A172 (cell line): ENCODE measurements at places on chromosomes 6 and 20. TPM values are rescaled to one million over a fixed set of nuclear protein-coding genes. Genes with fewer than 3 reads are reported as not detected.
A peak's percentile ranks its signal among the peaks of the same experiment; 100 is the strongest.

GRCh38 chr6:107569473-107569872 lies 79.6 kb downstream of the SOBP start:
- no peak for DNase-seq

DNA sequence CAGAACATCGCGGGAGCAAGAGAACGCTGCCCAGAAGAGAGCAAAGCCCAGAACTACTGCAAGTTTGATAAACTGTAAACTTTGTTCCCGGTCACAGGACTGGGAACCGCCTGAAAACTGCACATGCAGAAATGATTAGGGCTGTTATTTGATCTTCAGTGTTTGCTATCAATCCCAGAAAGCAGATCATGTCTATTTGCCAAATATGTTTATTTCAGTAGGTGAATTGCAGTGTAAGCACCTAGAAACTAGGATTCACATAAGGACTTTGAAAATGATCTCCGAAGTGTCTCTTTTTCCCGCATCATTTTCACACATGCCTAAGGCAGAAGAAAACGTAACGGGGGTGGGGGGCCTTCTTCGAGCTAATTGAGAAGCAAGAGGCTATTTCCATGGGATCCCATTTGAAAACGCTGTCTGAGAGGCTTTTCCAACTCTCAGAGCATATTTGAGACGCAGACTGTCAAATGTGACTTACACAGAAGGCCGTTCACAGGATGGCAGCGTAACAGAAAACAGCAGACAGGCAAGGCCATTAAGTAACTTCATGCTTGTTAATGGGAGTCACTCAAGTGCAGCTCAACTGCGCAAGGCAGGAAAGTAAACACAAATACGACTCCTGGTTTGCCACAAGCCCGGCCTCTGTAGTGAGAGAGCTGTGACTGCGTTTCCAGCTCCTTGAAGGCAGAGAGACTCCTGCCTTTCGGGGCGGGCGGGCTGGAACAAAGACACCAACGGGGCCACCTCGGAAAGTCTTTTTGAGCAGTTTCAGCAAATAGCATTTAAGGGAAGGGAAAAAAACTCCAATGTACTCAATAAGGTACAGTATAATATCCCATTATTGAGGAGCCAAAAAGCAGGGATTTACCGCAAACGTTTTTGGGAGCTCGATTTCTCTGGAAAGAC lies 144.7 kb upstream of the ZNF217 start:
- DNase-seq: peak; percentile 92

SLC26A8 gene
- not detected in 2 replicates for total RNA-seq

DNA sequence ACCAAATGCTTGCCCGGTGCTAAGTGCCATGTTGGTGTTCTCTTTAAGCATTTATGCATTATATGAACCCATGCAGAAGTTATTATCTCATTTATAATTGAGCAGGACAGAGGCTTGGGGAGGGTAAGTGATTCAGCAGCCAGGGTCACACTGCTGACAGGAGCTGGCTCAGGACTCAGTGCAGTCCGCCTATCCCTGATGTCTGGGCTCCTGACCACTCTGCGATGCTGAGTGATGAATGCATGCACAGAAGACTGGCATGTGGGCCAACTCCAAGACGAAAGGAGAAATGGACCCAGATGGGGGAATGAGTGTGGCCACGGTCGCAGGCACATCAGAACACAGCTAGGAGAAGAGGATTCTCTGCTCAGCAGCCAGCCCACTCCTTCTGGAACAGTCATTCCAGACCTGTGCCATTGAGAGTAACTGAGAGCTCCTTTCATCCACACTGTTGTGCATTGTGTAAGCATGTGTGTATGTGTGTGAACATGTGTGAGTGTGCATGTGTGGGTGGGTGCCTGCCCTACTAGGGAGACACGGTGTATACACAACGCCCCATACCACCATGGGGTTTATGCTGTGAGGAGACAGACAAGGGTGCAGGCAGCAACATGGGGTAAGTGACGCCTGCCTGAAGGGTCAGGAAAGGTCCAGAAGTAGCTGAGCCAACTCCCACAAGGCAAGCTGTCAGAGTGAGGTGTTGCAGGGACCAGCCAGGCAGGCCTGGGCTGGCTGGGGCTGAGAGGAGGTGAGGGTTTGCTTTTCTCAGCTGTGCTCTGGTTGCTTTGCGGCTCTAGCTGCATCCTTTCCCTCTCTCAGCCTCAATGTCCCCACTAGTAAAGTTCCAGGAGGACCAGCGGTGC lies 97.8 kb upstream of the PMEPA1 start:
- no peak for DNase-seq

- DNase-seq: no peak
These were observed 56.5 kb upstream of the DACT2 start for GRCh38 chr6:168376120-168376519.

DNA sequence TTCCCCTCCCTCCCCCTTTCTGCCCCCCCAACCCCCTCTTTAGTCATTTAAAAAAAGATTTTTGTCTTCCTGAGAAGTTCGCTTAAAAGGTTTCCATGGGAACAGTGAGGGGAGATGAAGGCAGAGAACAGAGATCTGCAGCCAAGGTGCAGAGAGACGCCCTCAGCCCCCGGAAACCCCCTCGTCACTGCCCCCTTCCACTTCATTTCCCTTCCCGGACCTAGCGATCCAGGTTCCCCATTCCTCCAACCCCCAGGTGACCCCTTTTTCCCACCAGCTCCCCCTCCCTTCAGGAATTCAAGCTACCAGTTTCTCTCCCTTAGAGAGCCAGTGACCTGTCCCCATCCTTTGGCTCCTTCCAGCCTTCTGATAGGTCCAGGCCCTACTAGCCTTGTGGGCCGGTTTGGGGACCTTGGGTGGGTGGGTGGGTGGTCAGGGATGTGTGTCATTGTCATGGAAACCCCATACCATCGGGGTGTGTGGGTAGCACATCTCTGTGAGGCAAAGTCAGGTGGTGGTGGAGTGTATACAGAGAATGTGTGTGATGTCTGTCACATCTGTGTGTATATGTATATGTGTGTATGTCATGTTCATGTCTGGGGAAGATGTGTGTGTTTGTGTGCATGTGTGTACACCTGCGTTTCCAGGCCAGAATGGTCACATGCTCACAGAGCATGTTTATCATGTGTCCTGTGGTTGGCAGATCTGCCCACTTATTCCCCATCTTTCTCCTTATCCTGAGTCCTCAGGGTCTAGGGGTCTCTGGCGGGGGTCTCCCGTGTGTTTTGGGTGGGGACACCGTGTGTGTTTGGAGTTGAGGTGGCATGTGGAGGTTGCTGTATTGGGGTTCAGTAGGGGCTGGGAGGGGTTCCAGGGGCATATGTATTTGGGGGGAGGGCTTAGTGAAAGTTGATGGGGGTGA lies 7.0 kb downstream of the SYNGAP1 start:
- no peak for DNase-seq

DNA sequence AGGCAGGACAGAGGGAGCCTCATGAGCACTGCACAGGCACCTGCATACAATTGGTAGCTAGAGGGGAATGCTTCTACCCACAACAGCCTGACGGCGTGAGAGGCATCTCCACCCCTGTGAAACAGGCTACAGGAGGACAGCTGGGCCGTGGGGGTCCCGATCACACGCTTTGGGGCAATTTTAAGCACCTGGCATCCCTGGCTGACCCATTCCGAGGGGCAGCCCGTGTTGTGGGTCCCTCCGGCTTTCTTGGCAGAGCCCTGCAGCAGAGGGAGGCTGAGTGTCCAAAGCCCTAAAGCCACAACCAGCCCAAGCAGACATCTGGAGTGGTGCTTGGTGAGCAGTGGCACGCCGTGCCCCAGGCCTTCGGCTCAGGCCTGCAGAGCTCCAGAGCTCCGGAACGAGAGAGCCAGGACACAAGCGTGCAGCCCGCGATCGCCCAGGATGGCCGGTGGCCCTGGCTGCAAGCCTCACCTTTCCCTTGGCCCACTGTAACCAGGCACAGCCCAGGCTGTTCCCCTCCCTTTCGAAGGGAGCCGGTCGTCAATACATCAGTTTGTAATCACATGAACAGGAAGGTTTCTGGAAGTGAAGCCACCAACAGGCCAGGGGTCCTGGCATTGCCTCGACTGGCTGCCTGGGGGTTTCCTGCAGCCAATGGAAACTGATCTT lies 81.4 kb downstream of the DLL1 start:
- DNase-seq: no peak

DNA sequence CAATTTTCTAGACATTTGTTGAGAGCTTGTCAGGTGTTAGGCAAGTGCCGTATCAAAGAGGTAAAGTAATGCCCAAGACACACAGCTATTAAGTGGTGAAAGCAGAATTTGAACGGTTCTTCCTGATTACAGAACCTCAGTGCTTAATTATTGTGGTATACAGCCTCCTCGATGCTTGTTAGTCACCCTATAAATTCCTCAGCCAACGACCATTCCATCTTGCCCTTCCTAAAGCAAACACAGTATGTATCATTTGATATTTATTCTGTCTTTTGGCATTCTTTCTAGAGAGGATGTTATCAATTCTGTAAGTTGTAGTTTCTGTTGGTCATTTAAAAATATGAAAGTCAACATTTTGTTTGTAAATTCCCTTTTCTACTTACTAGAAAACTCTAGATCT lies 297.8 kb upstream of the BMP2 start:
- DNase-seq: no peak

NRSN1 gene
- not detected in 2 replicates for total RNA-seq

NEURL2 gene
- total RNA-seq: 2.5 and 3.1 TPM in 2 replicates

- DNase-seq: no peak
These were observed 32.2 kb downstream of the PYGB start for GRCh38 chr20:25280051-25280573.

- no peak for DNase-seq
These were observed 67.4 kb upstream of the SNRPB2 start for GRCh38 chr20:16662467-16662866.

GABRR1 gene
- 0.02 TPM in 1 of 2 replicates, not detected in the other for total RNA-seq

- no peak for DNase-seq
These were observed 62.1 kb downstream of the TBXT start for GRCh38 chr6:166105341-166106075.

- DNase-seq: no peak
These were observed 143.1 kb upstream of the PCSK2 start for GRCh38 chr20:17083738-17084137.

- DNase-seq: no peak
These were observed 28.6 kb upstream of the EZR start for GRCh38 chr6:158847786-158848185.

GRCh38 chr6:160055813-160056212 lies 65.8 kb upstream of the SLC22A1 start:
- DNase-seq: no peak

TNNC2 gene
- not detected in 2 replicates for total RNA-seq

SLC13A3 gene
- not detected in 2 replicates for total RNA-seq

PSORS1C2 gene
- not detected in 2 replicates for total RNA-seq

- no peak for DNase-seq
These were observed 4.2 kb upstream of the ANGPT4 start for GRCh38 chr20:920311-920710.

DNA sequence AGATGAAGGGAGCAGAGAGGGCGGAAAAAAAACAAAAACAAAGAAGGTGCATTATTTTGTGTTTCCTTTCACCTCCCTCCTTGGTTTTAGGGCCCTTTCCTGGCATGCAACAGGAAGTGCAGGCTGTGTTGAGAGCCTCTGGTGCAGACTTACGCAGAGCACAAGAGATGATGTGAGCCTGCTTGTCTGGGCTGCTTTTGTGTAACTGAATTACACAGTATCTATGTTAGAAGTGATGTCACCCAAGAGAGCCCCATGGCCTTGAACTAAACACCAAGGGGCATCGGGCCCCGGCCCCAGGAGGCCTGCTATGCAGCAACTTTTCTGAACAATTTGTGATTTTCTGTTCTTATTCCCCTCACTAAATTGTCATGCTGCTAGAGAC lies 25.5 kb downstream of the GNAS start:
- no peak for DNase-seq

DNA sequence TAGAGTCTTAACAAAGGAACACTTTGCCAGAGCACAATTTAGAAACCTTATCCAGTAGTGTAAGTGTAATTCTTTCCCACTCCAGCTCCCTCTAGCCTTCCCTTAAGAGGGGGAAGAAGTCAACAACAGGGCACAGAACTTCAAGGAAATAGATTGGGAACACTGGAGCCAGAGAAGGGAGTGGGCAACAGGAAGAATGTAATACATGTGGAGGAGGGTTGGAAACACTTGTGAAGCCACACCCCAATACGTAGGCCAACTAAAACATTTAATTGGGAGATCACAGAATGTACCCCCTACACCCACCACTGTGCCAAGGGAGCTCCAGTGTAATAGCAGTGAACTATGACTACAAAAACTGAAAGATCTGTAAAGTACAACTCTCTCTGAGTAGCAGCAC lies 735.7 kb upstream of the HS3ST5 start:
- DNase-seq: no peak

GRCh38 chr6:57072108-57072507 lies 17.9 kb upstream of the ZNF451 start:
- no peak for DNase-seq

BANF2 gene
- not detected in 2 replicates for total RNA-seq

- no peak for DNase-seq
These were observed 117.2 kb upstream of the BACH2 start for GRCh38 chr6:90413867-90414266.

- no peak for DNase-seq
These were observed 19.4 kb downstream of the TMEM200A start for GRCh38 chr6:130385064-130385695.

HLA-DRB1 gene
- 0.07 TPM in 1 of 2 replicates, not detected in the other for total RNA-seq

GSTA2 gene
- not detected in 2 replicates for total RNA-seq

GRCh38 chr6:24052590-24052961 lies 73.4 kb upstream of the NRSN1 start:
- DNase-seq: no peak

DNA sequence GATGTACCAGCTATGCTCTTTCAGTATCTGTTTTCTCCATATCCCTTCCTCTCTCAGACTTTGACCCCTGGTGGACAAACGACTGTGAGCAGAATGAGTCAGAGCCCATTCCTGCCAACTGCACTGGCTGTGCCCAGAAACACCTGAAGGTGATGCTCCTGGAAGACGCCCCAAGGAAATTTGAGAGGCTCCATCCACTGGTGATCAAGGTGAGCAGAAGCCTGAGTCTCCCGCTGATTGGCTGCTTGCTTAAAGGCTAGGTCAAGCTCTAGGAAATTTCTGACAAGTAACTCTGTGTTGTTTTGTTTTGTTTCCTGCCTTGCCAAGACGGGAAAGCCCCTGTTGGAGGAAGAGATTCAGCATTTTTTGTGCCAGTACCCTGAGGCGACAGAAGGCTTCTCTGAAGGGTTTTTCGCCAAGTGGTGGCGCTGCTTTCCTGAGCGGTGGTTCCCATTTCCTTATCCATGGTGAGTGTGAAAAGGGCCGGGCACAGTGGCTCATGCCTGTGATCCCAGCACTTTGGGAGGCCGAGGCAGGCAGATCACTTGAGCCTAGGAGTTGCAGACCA lies 28.6 kb downstream of the C6orf89 start:
- DNase-seq: peak; percentile 79

GRCh38 chr6:43737272-43738081 lies 32.5 kb upstream of the VEGFA start:
- peak; percentile 25 for DNase-seq

TNFAIP3 gene
- 1.2 and 1.6 TPM in 2 replicates for total RNA-seq

TMC2 gene
- not detected in 2 replicates for total RNA-seq
